Uterus (tissue), 4 donors: ENCODE measurements at places on chromosomes 6 and 20.
A peak's percentile ranks its signal among the peaks of the same experiment; 100 is the strongest.

GRCh38 chr6:34489207-34489805 lies 23.4 kb downstream of the PACSIN1 start:
- no peaks in the 10 kb centered on the region for H3K4me1 ChIP-seq
- DNase-seq: no peak
- no peaks in the 10 kb centered on the region for H3K27me3 ChIP-seq
- no peak overlapping the region for H3K27ac ChIP-seq
- no peaks in the 10 kb centered on the region for H3K36me3 ChIP-seq

- no peaks in the 10 kb centered on the region for H3K4me1 ChIP-seq
- peak; percentile 67 for DNase-seq
- no peak overlapping the region for H3K27ac ChIP-seq
- H3K4me3 ChIP-seq: no peak overlapping the region
These were observed 265.9 kb downstream of the DLL1 start for GRCh38 chr6:170024940-170025339.

GRCh38 chr6:152529369-152529768 lies 107.8 kb downstream of the SYNE1 start:
- H3K4me3 ChIP-seq: no peak overlapping the region
- no peaks in the 10 kb centered on the region for H3K36me3 ChIP-seq
- H3K4me1 ChIP-seq: no peaks in the 10 kb centered on the region
- no peaks in the 10 kb centered on the region for H3K27me3 ChIP-seq
- H3K27ac ChIP-seq: no peak overlapping the region
- no peak for DNase-seq

GRCh38 chr6:149834513-149835481 lies 29.4 kb downstream of the LRP11 start:
- DNase-seq: peak; percentile 56
- no peak overlapping the region for H3K4me3 ChIP-seq
- no peaks in the 10 kb centered on the region for H3K4me1 ChIP-seq
- no peaks in the 10 kb centered on the region for H3K27me3 ChIP-seq
- H3K27ac ChIP-seq: no peak overlapping the region

- no peaks in the 10 kb centered on the region for H3K36me3 ChIP-seq
- no peak for DNase-seq
- no peak overlapping the region for H3K4me3 ChIP-seq
- H3K27me3 ChIP-seq: no peaks in the 10 kb centered on the region
These were observed 629.7 kb upstream of the IMPG1 start for GRCh38 chr6:76702187-76702586.

GRCh38 chr6:3940703-3941102 lies 91.5 kb downstream of the FAM50B start:
- H3K36me3 ChIP-seq: no peaks in the 10 kb centered on the region
- H3K4me3 ChIP-seq: no peak overlapping the region
- H3K27me3 ChIP-seq: no peaks in the 10 kb centered on the region
- H3K4me1 ChIP-seq: no peaks in the 10 kb centered on the region
- DNase-seq: no peak

DNA sequence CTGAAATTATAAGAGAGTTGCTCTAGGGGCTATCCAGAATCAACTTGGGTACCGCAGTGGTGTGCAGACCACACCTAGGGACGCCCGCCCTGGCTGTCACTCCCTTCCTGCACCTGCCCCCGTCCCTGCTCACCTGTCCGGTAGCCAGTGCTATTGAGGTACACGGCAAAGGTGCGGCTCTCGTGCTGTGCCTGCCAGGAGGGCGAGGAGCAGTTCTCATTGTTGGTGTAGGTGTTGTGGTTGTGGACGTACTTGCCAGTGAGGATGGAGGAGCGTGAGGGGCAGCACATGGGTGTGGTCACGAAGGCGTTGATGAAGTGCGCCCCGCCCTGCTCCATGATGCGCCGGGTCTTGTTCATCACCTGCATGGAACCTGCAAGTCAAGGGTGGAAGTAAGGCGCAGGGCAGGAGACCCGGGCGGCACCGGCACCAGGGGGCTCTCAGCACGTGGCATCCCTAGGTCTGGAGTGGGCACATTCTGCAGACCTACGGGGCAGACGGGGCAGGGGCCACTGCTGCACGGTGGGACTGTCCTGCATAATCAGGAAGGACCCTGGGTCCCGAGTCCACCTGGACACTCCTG lies 48.6 kb downstream of the SULF2 start:
- H3K4me3 ChIP-seq: no peak overlapping the region
- no peaks in the 10 kb centered on the region for H3K36me3 ChIP-seq
- H3K4me1 ChIP-seq: no peaks in the 10 kb centered on the region

- H3K36me3 ChIP-seq: no peaks in the 10 kb centered on the region
- no peaks in the 10 kb centered on the region for H3K4me1 ChIP-seq
- H3K27ac ChIP-seq: peak overlapping the region; percentile 65
- peak; percentile 64 for DNase-seq
- no peaks in the 10 kb centered on the region for H3K27me3 ChIP-seq
- no peak overlapping the region for H3K4me3 ChIP-seq
These were observed 29.8 kb downstream of the DAAM2 start for GRCh38 chr6:39821742-39822532.

DNA sequence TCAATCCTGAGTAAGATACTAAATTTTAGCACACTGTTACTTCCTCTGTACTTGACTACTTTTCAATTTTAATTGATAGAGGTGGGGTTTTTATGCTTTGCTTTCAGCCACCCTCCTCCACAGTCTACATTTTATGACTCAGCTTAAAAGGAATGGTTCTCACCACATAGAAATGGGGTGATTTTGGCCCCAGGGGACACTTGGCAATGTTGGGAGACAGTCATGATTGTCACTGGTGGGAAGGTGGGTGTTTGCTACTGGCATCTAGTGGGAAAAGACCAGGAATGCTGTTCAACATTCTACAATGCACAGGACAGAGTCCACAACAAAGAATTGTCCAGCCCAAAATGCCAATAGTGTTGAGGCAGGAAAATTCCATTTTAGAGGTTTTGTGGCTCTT lies 71.3 kb downstream of the PCSK2 start:
- no peaks in the 10 kb centered on the region for H3K36me3 ChIP-seq
- no peak for DNase-seq
- H3K4me3 ChIP-seq: no peak overlapping the region
- no peak overlapping the region for H3K27ac ChIP-seq
- H3K27me3 ChIP-seq: no peaks in the 10 kb centered on the region
